IPS-NIHi11 (cell line): ENCODE measurements at places on chromosomes 2 and 18.

DNA sequence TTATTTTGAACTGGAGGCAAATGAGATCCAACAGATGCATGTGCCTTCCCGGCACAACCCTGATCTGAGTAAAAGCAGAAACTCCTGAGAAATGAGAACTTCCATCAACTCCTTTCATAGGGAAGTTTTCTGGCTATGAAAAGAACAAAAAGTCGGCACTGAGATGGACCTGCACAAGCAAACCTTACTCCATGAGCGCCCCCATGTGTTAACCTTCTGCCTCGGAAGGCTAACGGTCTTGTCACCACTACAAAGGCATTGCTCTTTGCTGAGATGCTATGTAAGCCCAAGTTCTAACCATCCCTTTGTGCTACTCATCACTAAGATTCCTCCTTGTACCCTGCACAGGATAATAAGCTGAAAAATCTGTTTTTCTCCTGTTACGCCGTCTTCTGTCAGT is 57.3 kb upstream of the SULT1C3 start:
- peak; percentile 38 for DNase-seq

DNA sequence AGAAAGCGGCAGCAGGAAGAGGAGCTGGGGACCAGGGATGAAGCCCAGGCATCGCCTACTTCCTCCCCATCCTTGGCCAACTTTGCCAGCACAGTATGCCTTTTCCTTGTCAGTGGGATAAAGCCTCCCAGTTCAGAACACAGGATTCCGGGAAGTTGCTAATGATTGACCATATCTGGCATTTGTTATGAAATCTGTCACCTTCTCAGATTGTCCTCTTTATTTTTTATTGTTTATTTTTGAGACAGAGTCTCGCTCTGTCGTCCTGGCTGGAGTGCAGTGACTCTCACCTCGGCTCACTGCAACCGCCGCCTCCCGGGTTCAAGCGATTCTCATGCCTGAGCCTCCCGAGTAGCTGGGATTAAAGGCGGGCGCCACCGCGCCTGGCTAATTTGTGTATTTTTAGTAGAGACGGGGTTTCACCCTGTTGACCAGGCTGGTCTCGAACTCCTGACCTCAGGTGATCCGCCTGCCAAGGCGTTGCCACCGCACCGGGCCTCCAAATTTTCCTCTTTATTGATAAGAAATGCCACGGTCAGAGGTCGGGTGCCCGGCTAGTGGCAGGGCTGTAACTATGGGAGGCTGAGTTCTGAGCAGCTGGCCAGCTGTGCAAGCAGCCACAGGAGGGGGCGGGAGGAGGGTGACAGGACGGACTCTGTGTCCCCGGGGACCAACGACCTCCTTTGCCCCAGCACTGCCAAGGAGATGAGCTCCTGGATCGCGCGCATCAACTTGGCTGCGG is 24.4 kb downstream of the PSD4 start:
- no peak for DNase-seq

DNA sequence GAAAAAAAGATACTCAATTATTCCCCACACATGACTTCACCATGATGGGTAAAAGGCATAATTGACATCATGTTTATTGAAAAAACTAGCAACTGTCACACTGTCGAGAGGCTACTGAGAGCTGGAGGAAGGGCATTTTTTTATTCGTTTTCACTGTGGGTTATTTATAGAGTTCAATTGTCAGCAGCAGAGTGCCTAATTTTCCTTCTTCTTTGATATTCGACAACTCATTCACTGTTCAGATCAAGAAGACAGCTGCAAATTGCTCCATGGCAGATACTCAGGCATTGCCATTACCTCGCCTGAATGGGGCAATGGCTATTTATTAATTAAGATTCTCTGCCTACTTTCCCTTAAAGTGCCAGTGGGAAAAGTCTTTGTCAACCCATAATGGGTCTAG is 197.5 kb upstream of the NRP2 start:
- no peak for DNase-seq

GRCh38 chr2:46381263-46381849 is 84.1 kb downstream of the EPAS1 start:
- no peak for DNase-seq

DNA sequence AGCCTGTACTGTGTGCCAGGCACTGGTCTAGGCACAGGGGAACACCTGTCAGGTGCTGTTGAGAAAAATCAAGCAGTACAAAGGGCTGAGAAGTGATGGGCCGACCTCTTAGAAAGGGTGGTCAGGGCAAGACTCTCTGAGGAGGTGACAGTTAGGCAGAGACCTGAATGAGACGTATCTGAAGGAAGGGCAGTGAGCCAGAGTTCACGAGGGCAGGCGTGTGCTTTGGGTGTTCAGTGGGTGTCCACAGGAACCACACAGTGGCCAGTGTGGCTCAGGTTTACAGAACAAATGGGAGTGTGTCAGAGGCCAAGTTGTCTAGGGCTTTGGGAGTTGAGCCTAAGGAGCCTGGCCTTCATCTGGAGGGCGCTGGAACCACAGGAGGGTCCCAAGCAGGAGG is 6.2 kb downstream of the ARMC9 start:
- DNase-seq = no peak

GRCh38 chr2:109001201-109001600 is 12.2 kb upstream of the EDAR start:
- no peak for DNase-seq

GRCh38 chr2:238003234-238004031 is 36.6 kb downstream of the UBE2F start:
- no peak for DNase-seq

DNA sequence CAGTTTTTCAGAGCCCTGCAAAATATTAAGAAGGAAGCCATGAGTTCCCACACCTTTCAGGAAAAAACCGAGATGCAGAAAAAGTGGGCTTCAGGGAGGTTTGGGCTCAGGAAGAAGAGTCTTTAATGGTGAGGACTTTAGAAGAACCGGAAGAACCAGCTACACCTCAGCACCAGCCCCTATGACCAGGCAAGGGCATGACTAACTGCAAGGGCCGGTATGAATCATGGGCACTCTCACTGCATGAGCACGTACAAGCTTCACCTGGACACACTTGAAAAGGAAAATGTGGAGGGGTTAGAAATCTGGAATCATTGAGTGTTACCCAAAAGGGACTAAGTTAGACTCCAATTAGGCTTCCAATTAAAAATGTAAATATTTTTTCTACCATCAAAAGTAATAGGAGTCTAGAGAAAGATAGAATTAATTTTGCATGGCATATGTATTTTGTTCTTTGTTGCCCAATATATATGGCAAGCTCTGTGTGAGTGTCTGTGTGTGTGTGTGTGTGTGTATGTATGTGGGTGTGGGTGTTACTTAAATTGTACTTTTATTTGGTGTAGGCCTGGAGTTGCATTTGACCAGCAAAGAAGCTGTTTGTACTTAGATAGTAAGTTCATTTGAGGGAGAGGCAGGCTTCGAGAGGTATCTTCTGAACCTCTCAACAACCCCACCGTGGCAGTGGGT is 66.5 kb upstream of the THUMPD2 start:
- no peak for DNase-seq

DNA sequence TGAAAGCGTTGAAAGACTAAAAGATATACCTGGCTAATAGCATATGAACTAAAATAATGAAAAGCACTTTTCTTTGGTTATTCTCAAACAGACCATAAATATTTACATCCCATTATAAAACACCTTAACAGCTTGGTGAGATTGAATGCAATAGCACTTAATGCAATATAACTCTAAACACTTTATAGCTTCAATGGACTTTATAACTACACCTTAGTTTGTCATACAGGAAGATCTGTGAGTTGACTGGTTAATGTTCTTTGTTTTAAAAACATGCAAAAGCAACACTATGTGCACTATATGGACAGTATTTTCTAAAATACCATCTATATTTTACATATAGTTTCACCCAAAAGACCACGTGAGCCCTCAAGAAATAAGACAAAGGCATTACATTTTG is 353.3 kb upstream of the ACVR2A start:
- no peak for DNase-seq

DNA sequence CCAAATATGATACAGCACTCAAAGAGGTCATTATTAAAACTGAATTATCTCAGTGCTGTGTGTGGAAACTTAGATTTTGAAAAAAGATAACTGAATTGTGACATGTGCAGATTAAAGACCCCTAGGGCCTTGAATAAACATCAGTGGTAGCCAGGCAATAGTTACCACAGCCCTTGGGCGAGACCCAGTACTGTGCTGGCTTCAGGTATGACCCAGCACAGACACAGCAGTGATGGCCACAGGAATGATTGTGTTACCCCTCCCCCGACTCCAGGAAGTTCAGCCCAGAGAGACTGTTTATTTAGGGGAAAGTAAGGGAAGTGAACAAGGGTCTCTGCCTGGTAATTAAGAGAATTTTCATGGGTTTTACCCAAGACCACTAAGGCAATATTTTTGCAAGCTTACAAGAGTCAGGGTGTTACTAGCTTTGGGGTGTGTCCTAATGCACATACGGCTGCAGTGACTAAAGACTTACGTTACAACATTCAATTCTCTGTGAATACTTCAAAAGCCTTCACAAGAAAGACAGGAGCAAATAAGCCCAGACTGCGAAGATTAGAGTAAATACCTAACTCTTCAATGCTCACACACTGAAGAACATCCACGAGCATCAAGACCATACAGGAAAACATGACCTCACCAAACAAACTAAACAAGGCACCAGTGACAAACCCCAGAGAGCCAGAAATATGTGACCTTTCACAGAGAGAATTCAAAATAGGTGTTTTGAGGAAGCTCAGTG is 28.2 kb upstream of the ITGAV start:
- no peak for DNase-seq

- peak; percentile 11 for DNase-seq
Observed at GRCh38 chr2:174522553-174522952, 35.7 kb upstream of the GPR155 start.

- DNase-seq = no peak
Observed at GRCh38 chr2:167510071-167510759, 621.9 kb downstream of the XIRP2 start.

DNA sequence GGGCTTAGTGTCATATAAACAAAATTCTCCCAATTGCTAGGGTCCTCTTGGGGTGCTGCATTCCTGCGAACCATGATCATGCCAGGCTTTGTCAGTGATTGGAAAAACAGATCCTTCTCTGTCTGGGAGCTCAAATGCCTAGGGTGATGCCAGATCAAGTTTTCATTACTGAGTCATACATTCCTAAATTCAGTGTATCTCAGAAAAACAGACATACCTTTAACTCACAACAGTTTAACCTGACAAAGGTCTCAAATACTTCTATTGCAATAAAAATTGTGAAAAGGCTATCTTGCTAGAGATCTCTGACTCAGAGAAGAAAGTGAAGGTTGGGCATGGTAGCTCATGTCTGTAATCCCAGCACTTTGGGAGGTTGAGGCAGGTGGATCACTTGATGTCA is 86.9 kb downstream of the SH3YL1 start:
- DNase-seq = no peak

- no peak for DNase-seq
Observed at GRCh38 chr2:83224591-83225200, 1234.4 kb downstream of the SUCLG1 start.

- no peak for DNase-seq
Observed at GRCh38 chr18:60654298-60654697, 281.7 kb upstream of the MC4R start.

- no peak for DNase-seq
Observed at GRCh38 chr2:166017208-166017607, 63.6 kb upstream of the TTC21B start.
